Thyroid gland (tissue), 4 donors: ENCODE measurements at places on chromosomes 4 and X. TPM values are rescaled to one million over a fixed set of nuclear protein-coding genes. Genes with fewer than 3 reads are reported as not detected.
A peak's percentile ranks its signal among the peaks of the same experiment; 100 is the strongest.

Gene RTL9
- 0.54 TPM for total RNA-seq

DNA sequence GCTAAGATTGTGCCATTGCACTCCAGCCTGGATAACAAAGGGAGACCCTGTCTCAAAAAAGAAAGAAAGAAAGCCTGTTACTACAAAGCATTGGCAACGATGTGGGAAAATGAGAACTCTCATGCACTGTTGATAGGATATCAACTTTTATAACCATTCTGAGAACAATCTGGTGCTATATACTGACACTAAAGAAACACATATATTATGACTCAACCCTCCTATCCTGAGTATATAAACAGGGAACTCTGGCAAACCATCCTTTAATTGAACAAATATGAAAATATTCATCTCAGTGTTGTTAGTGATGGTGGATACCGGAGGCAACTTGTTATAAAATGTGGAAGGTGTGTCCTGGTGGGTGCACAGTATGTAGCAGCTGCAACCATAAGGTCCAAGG is 53.0 kb upstream of the SOD3 start:
- no peak overlapping the region for H3K27ac ChIP-seq
- H3K4me1 ChIP-seq = no peaks in the 10 kb centered on the region
- H3K27me3 ChIP-seq = no peaks in the 10 kb centered on the region
- no peak overlapping the region for H3K4me3 ChIP-seq
- DNase-seq = no peak

Gene RBM41
- 48.8 TPM for total RNA-seq

Gene TEX13C
- total RNA-seq = not detected

DNA sequence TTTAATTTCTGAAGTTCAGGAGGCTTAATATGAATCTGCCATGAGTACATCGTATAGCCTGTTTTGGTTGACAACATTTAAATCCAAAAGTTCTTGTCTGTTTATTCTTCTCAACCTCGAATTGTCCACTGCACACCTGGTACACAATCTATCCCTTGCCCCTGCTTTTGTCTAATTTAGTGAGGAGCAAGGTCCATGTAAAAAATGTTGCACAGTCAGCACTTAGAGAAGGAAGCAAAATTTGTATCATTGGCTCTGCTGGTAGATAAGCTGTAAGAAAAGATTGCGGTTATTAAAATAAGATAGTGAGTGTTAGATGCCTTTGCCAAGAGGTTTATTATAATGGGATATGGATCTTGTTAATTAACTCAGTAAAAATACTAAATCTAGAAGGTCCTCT is 761.5 kb downstream of the RAPGEF2 start:
- DNase-seq = no peak
- H3K27ac ChIP-seq = no peak overlapping the region
- H3K4me3 ChIP-seq = no peak overlapping the region
- no peaks in the 10 kb centered on the region for H3K36me3 ChIP-seq
- no peaks in the 10 kb centered on the region for H3K4me1 ChIP-seq

Gene SFRP2
- total RNA-seq = 41.3 TPM

- H3K27me3 ChIP-seq = no peaks in the 10 kb centered on the region
- H3K36me3 ChIP-seq = peaks cover 46% of the 10 kb centered on the region
- DNase-seq = no peak
- no peak overlapping the region for H3K27ac ChIP-seq
- H3K4me3 ChIP-seq = no peak overlapping the region
- H3K4me1 ChIP-seq = no peaks in the 10 kb centered on the region
Observed at GRCh38 chr4:128862608-128863311, 53.3 kb downstream of the JADE1 start.

Gene POF1B
- 4.7 TPM for total RNA-seq

GRCh38 chr4:81142744-81143143 is 72.3 kb downstream of the PRKG2 start:
- no peak overlapping the region for H3K4me3 ChIP-seq
- H3K36me3 ChIP-seq = no peaks in the 10 kb centered on the region
- H3K4me1 ChIP-seq = no peaks in the 10 kb centered on the region
- no peak overlapping the region for H3K27ac ChIP-seq
- no peaks in the 10 kb centered on the region for H3K27me3 ChIP-seq
- DNase-seq = no peak

Gene USP53
- 42.5 TPM for total RNA-seq

Gene NSUN7
- 18.8 TPM for total RNA-seq

GRCh38 chr4:185343726-185344581 is 51.8 kb downstream of the LRP2BP start:
- no peak overlapping the region for H3K4me3 ChIP-seq
- H3K27me3 ChIP-seq = no peaks in the 10 kb centered on the region
- no peak for DNase-seq
- H3K4me1 ChIP-seq = peaks cover 12% of the 10 kb centered on the region

- H3K27ac ChIP-seq = no peak overlapping the region
- H3K27me3 ChIP-seq = no peaks in the 10 kb centered on the region
- no peak overlapping the region for H3K4me3 ChIP-seq
- no peaks in the 10 kb centered on the region for H3K4me1 ChIP-seq
- DNase-seq = no peak
Observed at GRCh38 chrX:129553619-129554288, 13.7 kb downstream of the OCRL start.

Gene ARHGAP6
- total RNA-seq = 51.9 TPM

- no peaks in the 10 kb centered on the region for H3K36me3 ChIP-seq
- no peak overlapping the region for H3K27ac ChIP-seq
- H3K4me1 ChIP-seq = no peaks in the 10 kb centered on the region
- DNase-seq = no peak
- H3K27me3 ChIP-seq = no peaks in the 10 kb centered on the region
- no peak overlapping the region for H3K4me3 ChIP-seq
Observed at GRCh38 chr4:61493470-61493869, 293.3 kb downstream of the ADGRL3 start.

GRCh38 chrX:55033429-55033828 is 2.7 kb upstream of the ALAS2 start:
- no peak overlapping the region for H3K4me3 ChIP-seq
- no peaks in the 10 kb centered on the region for H3K36me3 ChIP-seq
- H3K4me1 ChIP-seq = no peaks in the 10 kb centered on the region
- DNase-seq = no peak

DNA sequence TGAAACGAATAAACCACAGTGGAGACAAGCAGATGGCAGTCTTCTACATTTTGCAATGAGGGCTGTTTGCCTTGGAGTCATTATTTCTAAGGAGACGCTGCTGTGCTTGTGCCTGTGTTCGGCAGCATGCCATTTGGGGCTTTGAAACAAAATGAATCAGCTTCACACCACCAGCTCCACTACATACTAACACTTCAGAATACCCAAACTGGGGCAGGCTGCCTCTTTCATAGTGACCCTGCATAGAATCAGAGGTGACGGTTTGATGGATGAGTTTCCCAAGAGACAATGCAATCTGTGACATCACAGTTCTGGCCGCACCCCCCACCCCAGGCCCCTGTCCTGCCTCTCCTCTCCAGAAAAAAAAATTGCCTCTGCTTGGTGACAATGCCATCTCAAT is 57.1 kb upstream of the MID1 start:
- no peak for DNase-seq
- H3K4me1 ChIP-seq = no peaks in the 10 kb centered on the region
- H3K27ac ChIP-seq = no peak overlapping the region
- no peak overlapping the region for H3K4me3 ChIP-seq
- H3K36me3 ChIP-seq = no peaks in the 10 kb centered on the region

- no peak overlapping the region for H3K27ac ChIP-seq
- DNase-seq = peak; percentile 5
- H3K4me3 ChIP-seq = no peak overlapping the region
- no peaks in the 10 kb centered on the region for H3K36me3 ChIP-seq
- no peaks in the 10 kb centered on the region for H3K27me3 ChIP-seq
Observed at GRCh38 chrX:68462653-68463052, 29.4 kb upstream of the OPHN1 start.

GRCh38 chr4:106149026-106149425 is 167.0 kb downstream of the TBCK start:
- no peaks in the 10 kb centered on the region for H3K36me3 ChIP-seq
- H3K27ac ChIP-seq = no peak overlapping the region
- DNase-seq = no peak
- no peaks in the 10 kb centered on the region for H3K4me1 ChIP-seq

DNA sequence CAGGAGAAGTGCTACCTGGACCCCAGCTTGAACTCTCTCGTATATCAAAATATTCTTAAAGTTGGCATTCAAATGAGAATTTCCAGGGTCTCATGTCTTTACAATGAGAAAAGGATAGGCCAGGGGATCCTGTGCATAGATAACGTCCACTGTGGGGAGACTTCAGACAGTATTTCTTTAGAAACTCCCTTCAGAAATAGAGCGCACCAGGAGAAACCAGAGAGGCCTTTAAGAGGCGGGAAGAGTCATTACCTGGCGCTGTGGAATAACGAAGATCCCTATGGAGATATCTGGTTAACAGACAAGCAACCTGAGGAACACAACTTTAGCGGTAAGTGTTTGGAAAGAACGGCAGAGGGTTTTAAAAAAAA is 600 bp downstream of the RADX start:
- no peaks in the 10 kb centered on the region for H3K27me3 ChIP-seq
- DNase-seq = peak; percentile 2
- no peak overlapping the region for H3K27ac ChIP-seq
- peak overlapping the region; percentile 36 for H3K4me3 ChIP-seq

DNA sequence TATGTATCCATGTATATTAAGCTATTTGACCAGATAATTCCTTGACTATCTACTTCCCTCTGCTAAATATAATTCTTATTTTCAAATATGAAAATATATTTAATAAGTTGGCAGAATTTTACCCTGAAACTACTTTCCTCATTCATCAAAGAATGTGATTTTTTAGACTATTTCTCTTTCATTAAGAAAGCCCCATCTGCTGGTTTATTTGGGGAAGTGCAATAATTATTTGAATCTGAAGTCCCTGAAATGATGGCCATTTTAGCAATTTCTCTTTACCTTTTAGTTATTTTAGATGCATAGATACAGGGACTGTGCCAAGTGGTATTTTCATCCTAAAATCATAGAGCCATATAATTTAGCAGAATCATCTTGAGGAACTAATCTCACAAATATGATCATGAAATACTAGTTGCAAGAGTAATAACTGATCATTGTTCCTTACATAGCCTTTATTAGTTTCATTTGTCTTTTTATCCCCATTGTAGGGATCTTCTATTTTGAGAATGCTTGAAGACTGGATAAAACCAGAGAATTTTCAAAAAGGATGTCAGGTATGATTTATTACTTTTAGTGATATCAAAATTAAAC is 39.0 kb downstream of the ENPEP start:
- no peaks in the 10 kb centered on the region for H3K36me3 ChIP-seq
- no peaks in the 10 kb centered on the region for H3K4me1 ChIP-seq
- no peak overlapping the region for H3K4me3 ChIP-seq

Gene ELF4
- total RNA-seq = 4.8 TPM

Gene SH3TC1
- 13.5 TPM for total RNA-seq

Gene NXF2B
- not detected for total RNA-seq

DNA sequence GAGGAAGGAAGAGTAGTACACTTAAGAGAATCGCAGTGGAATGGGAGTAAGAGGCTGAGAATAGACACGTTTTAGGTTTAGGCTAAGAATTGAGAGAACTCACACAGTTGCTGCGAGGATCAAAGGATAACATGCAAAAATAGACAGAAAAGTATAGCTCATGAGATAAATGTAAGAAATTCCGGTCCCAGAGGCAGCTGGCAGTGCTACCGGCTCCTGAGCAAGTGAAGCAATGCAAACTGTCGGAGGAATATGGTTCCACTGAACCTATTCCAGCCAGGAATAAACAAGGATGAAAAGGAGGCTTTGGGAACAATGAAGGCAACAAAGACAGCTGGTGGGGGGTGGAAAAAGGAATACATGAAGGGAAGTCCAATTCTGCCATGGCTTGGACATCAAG is 191.8 kb downstream of the QDPR start:
- H3K27ac ChIP-seq = no peak overlapping the region
- no peak overlapping the region for H3K4me3 ChIP-seq
- no peaks in the 10 kb centered on the region for H3K36me3 ChIP-seq
- DNase-seq = no peak
- peaks cover 3% of the 10 kb centered on the region for H3K4me1 ChIP-seq
- no peaks in the 10 kb centered on the region for H3K27me3 ChIP-seq

DNA sequence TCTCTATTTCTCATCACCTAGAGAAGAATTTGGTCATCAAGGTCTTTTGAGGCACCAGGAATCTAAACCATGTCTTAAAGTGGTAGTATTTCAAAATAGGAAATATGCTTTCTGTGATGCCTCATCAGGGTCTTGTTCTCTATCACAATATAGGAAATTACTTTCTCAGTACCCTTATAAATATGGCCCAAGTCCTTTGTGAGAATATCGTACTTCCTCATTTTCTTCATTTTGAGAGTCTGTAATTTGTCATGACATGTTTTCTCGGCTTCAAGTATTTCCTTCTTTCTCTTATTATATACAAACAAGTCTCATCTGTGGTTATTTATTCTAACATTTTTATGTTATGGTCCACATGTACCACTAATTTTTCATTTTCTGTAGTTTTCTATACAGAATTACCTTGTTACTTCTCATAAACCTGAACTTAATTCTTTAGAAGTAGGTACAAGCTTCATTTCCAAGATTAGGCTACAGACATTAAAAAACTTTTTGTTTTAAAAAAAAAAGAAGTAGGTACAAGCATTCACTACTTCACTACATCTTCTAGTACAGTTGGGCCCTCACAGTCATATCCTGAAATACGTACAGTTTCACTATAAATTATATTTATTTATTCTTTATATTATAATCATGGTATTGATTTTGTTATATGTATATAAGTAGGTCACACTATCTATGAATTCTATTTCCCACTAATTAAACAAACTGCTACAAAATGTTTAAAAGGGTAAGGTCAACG is 54.4 kb downstream of the KLHL13 start:
- no peak for DNase-seq
- no peak overlapping the region for H3K27ac ChIP-seq
- no peak overlapping the region for H3K4me3 ChIP-seq

DNA sequence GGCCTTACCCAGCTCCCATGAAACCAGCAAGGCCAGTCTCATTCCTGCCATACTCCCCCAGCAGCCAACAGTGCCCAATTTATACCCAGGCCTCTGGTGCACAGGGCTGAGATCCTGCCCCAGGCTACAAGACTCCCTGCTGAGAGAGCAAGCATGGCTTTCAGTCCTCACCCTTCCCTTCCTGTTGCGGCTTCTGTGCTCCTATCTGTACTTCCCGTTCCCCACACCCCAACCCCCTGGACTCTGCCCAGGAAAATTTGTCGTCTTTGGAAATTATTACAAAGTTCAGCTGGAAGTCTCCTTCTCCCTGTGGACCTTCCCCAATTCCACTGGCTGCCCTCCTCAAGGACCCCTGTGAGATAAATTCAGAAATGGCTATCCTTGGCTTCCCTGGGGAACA is 84.1 kb upstream of the GK2 start:
- H3K4me3 ChIP-seq = no peak overlapping the region
- DNase-seq = no peak
- no peaks in the 10 kb centered on the region for H3K4me1 ChIP-seq
- no peaks in the 10 kb centered on the region for H3K36me3 ChIP-seq
- H3K27me3 ChIP-seq = no peaks in the 10 kb centered on the region

GRCh38 chr4:101140228-101140627 is 207.1 kb downstream of the PPP3CA start:
- no peaks in the 10 kb centered on the region for H3K36me3 ChIP-seq
- no peaks in the 10 kb centered on the region for H3K27me3 ChIP-seq
- no peak overlapping the region for H3K4me3 ChIP-seq
- DNase-seq = peak; percentile 14

- no peaks in the 10 kb centered on the region for H3K36me3 ChIP-seq
- no peaks in the 10 kb centered on the region for H3K27me3 ChIP-seq
- H3K27ac ChIP-seq = no peak overlapping the region
- no peak overlapping the region for H3K4me3 ChIP-seq
Observed at GRCh38 chr4:184849185-184849584, 23.4 kb upstream of the ACSL1 start.

GRCh38 chr4:113773756-113774155 is 12.2 kb upstream of the CAMK2D start:
- no peaks in the 10 kb centered on the region for H3K4me1 ChIP-seq
- no peak overlapping the region for H3K4me3 ChIP-seq
- no peak overlapping the region for H3K27ac ChIP-seq
